ENCODE measurements at places on chromosomes 7 and 10.

GRCh38 chr7:28155964-28156363, 24.6 kb downstream of the JAZF1 start:
- no peak for DNase-seq

GRCh38 chr7:138237995-138238394, 161.7 kb downstream of the AKR1D1 start:
- DNase-seq, result no peak

DNA sequence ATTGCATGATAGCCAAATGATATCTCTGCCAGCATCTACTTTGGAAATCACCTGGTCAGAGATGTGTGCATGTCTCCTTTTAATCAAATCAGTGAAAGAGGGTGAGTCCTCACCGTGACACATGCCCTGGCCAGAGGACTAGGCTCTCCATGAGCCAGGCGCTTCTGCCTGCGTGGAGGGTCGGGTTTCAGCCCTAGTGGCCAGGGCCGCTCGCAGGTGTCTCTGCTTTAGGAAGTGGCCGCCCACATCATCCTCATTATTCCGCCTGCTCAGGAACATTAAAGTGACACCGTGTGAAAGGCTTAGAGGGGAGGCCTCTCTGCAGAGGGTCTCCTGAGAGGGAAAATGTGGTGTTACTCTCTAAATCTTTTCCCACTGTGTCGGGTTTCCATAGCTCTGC, 173.6 kb upstream of the PRKCQ start:
- DNase-seq, result no peak

GRCh38 chr10:44950326-44951225, 9.0 kb upstream of the RASSF4 start:
- no peak for DNase-seq

GRCh38 chr7:33849004-33849403, 56.3 kb upstream of the BMPER start:
- no peak for DNase-seq

DNA sequence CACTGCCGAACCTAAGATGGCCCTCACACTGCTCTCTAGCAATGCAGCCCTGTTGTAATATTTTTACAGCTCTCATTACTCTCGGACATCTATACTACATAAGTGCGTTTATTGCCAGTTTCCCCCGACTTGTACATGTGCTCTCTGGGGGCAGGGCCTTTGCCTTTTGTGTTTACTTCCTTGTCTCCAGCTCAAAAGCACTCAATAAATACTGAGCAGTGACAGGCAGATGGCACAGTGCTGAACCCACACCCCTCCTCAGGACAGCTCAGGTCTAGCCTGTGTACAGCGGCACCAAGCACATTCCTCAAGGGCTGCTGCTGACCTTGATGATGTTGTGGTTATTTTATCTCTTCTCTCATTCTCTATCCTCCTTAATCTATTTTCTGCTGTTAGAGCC, 68.0 kb upstream of the ELMO1 start:
- no peak for DNase-seq

DNA sequence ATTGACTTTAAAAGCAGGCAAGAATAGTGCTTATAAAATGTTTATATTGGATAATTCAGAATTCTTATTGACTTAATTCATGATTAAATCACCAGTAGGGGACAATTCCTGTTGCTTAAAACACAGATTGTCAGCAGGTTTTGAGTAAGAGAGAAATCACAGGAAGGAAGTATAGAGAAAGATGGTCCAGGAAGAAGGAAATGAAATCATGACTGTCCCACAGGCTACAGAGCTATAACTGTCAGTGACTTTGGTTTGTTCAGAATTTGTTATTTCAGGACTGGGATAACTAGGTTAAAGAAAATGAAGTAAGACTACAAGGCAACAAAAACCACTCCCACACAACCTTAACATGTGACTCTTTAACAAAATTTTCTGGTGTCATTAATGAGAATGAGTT, 6.8 kb downstream of the GNGT1 start:
- no peak for DNase-seq

DNA sequence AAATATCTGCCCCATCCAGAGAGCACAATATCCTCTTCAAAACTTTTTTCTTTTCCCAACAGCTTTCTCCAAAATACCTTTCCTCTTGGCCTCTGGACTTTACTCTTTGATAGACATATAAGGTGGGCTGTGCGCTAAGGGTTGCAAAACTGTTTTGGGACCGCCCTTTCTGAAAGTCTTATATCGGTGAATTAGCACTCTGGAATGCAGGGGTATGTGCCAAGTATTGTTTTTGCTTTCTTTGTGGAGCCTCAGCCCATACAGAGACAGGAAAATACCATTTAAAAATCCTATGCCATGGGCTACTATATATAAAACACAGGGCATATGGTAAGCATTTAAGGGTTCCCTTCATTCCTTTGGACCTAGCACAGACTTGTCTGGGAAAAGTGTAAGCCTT, 37.7 kb downstream of the PPP1R17 start:
- no peak for DNase-seq

- DNase-seq, result no peak
Observed at GRCh38 chr10:12097791-12098190, 29.0 kb downstream of the DHTKD1 start.

- peak; percentile 63 for DNase-seq
Observed at GRCh38 chr7:37833107-37833817, 15.1 kb upstream of the NME8 start.

DNA sequence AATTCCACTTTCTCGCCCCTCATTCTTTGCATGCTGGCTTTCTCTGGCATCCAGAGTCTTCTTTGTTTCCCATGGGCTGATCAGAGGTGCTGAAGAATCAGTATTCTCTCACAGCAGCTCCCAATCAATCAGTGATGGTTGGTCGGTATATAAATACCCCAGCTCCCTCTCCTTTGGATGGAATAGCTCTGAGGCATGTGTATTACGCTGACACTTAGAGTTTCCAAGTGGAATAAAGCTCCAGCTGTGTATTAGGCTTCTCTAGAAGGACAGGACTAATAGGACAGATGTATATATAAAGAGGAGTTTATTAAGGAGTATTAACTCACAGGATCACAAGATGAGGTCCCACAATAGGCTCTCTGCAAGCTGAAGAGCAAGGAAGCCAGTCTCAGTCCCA, 218.3 kb upstream of the GRB10 start:
- no peak for DNase-seq

- DNase-seq, result no peak
Observed at GRCh38 chr10:6788231-6788630, 208.2 kb upstream of the PRKCQ start.

DNA sequence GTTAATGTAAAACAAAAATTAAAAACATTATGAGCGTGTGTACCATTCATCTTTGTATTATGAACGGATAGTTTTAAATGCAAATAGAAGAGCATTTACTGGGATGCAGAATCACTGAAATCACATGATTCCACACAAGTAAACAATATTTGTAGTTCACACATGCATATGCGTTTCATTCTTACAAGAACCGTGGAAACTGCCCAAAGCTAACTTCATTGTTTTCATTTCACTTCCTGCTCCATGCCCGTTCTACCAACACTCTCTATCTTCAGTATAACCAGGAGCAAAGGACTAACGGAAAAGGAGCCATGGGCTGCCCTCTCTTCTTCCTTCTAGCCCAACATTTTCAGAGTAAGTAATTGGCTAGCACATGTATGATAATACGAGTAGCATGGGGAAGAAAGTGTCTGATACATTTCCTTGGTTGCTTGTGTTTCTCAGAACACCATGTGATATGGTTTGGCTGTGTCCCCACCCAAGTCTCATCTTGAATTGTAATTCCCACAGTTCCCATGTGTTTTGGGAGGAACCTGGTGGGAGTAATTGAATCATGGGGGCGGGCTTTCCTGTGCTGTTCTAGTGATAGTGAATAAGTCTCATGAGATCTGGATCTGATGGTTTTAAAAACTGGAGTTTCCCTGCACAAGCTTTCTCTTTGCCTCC, 38.8 kb downstream of the ZNF783 start:
- no peak for DNase-seq

DNA sequence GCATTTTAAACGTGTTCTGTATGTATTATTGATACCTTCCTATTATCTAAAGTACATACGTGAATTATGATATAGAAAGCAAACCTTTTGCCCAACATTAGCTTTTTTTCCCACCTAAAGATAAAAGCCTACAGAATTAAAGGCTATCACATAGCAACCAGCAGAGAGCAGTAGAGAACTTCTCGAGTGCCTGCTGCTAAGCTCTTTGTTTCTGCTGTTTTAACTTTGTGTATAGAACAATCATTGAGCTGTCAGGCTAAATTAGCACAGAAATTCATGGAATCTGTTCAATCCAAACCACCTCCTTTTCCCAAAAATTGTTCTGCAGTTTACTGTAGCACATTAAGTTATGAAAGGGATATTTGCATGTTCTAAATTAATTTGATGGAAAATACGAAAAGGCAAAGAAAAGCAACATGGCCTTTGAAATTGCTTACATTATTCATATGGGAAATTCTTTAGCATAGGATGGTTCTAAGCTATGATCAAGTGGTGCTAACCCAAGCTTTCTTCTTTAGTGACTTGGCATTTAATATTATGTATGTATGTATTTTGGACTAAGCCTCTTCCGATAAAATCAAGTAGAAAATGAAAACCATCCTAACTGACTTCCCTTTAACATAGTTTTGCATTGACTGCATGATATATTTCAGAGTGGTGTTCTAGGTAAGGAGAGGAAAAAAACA, 1288.5 kb downstream of the GATA3 start:
- peak; percentile 18 for DNase-seq

DNA sequence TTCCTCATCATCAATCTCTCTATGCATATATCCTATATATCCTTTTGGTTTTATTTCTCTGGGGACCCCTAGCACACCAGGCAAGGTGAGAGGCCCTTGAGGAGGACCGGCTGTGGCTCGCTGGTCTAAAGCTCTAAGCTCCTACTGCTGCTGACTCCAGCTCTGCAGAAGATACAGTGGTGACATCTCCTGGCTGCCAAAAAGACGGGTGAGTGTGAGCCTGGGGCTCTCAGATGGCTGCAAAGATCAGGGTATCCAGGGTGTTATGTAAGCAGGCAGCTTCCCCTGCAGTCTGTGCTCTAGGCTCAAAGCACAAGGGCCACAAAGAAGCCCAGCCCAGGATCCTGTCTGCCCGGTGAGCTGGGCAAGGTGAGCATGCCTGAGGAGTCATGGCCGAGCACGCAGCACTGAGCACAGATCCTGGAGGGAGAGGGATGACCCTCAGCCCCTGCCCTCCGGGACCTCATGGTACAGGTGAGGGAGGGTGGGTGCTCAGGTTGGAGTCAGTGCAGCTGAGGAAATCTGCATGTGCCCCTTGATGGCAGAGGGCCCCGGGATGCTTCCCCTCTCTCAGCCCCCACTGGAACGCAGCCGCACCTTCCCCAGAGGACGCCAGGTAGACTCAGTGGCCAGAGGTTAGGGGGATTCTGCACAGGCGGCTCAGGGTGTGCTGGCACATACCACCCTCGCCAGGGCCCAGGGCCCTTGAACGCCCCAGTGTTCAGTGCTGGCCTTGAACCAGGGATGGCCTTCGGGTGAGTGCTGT, 95.4 kb upstream of the INSIG1 start:
- DNase-seq, result no peak

- DNase-seq, result no peak
Observed at GRCh38 chr10:126372396-126372795, 15.9 kb downstream of the ADAM12 start.

DNA sequence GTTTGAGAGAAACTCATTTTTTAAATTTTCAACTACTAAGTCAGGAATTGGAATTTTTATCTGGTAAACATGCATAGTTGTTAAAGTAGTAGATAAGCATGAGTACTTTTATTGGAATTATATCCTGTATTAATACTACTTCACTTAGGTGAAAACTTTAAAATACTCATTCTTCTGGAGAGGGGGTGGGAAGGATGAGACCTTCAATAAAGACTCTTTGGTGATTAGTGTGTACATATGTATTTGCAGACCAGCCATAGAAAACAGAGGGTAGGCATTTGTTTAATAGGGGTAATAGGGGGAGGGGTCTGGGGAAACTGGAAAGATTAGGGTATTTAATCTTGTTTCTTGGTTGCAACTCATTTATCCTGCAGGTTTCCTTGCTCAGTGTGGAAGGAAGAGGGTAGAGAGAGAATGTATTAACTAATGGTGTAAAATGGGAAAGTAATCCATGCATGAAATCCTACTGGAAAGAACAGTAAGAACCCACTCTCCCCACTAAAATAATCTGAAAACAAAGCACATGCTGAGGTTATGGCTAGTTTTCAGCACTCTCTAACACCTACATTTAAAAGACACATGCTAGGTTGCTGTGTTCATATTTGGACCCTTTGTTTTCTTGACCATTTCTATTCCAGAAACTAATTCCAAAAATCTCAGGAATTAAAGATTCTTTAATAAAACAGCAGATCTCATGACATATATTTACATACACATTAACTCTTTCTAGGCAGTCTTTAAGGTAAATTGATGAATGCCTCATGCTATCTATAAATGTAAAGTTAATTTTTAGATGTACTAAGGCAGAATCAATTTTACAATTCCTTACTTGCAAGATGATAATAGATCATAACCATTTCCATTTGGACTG, 6.2 kb upstream of the IGF2BP3 start:
- no peak for DNase-seq

- DNase-seq, result no peak
Observed at GRCh38 chr7:91325726-91326125, 61.5 kb downstream of the FZD1 start.

DNA sequence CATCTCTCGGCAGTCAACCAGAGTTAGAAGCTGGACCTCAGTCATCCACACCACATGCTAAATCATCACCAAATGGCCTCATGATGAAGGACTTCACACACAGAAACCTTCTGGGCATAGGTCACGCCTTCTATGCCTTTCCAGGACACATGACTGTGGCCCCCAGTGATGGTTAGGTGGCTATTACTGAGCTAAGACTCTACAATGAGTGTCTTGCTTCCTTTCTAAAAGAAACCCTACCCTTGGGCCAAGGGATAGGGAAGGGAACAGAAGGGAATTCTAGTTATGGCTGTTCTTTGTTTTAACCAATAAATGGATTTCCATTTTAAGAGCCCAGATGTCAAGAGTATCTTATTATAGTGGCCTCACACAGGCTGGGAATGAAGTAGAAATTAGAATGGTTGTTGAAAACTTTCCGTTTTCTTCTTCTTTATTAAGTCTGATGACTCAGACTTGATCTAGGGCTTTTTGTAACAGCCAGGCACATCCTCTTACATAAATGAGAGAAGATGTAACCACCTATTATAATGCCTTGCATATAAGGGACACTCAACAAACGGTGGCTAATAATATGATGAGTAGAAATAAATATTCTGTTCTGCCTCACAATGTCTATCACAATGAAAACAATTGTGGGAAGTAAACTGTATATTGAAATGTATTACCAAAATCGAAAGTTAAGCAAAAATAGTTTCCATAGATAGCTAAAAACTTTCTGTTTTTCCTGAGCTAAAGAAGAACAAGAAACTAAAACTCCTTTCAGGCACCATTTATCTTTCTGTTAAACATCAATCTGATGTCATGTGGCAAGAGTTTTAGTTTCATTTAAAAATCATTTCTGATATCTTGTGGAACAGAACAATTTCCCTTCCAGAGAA, 62.5 kb upstream of the TOMM7 start:
- no peak for DNase-seq

DNA sequence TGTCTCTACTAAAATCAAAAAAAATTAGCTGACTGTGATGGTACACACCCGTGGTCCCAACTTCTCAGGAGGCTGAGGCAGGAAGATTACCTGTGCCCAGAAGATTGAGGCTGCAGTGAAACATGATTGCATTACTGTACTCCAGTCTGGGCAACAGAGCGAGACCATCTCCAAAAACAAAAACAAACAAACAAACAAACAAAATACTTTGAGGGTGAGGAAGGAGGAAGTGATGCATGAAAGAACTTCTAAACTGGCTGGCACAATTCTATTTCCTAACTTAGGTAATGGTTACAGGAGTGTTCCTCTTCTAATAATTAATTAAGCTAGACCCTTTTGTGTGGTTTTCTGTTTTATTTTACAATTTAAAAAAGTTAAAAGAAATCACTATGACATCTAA, 15.5 kb downstream of the WAPL start:
- no peak for DNase-seq
